ENCODE measurements at places on chromosomes 13 and 19.

GRCh38 chr19:33298146-33298911 is 4.0 kb downstream of the CEBPA start:
- DNase-seq, result no peak

DNA sequence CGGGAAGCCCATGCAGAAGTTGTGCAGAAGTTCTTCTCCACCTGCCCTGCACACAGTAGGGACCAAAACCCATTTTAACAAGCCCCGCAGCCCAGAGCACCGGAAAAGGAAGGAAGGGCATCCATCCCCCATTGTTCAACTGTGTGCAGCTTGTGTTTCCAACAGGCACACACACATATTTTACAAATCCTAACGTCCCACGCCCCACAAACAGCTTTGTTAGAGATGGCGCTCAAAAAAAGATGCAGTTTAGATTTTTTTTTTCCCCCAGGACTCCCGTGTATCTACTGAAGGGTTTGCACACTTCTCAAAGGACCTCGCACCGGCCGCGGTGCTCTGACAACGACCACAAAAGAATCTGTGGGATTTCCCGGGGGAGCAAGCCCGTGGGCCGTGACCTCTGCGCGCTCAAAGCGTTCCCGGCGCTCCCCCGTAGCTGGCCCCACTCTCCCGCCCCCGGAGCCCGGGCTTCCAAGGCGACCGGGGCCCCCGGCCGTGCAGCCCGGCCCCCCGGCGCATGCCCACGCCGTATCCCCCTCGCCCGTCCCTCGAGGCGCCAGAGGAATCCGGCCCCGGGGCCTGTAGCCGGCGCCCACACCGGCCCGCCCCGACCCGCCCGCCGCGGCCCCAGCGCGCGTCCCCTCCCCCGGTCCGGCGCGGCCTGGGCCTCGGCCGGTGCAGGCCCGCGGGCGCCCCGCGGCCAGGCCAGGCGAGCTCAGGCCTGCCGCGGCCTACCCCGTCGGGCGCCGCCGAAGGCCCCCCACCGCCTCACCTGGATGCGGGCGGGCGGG is 523 bp downstream of the ELAVL1 start:
- peak; percentile 27 for DNase-seq

DNA sequence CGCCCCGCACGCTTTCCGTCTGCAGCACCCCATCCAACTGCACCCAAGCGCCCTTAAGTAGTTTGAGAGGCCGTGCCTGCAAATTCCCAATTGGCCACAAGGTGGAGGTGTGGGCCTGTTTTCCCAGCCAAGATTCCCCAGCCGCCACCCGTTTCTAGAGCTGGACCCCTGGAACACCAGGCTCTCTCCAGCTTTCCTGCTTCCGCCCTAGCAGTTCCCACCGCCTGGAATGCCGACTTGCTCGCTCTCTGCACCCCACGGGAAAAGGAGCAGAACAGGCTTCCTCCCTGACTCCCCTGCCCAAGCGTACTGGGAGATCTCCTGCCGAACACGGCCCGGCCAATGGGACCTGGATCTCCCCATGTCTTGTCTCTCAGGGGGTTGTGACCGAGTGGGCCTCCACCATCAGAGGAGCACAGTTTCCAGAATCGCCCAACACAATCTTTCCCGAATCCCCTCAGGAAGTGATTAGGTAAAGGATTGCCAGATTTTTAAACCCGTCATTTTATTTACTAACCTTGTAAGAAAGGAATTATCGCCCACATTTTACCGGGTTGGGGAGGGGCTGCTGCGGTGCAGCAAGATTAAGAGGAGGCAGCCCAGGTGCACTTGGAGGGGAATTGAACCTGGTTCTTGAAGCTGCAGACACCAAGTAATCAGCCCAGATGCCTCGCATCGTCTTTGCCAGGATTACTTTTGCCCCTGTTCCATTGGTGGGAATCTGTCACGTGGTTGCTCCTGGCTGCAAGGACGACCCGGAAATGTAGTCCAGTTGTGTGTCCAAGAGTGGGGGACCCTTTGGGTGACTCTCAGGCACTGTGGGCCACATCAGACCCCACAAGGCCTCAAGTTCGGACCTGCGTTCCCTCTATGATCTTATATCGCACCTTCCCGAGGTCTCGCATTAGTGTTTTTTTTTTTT is 3.5 kb upstream of the NAPSA start:
- peak; percentile 87 for DNase-seq

GRCh38 chr19:41792513-41793413 is 3.6 kb upstream of the CEACAM3 start:
- peak; percentile 59 for DNase-seq

GRCh38 chr19:21603431-21604231 is 98.2 kb downstream of the ZNF429 start:
- no peak for DNase-seq

GRCh38 chr13:91241221-91241933 is 106.1 kb upstream of the MIR17HG start:
- no peak for DNase-seq

DNA sequence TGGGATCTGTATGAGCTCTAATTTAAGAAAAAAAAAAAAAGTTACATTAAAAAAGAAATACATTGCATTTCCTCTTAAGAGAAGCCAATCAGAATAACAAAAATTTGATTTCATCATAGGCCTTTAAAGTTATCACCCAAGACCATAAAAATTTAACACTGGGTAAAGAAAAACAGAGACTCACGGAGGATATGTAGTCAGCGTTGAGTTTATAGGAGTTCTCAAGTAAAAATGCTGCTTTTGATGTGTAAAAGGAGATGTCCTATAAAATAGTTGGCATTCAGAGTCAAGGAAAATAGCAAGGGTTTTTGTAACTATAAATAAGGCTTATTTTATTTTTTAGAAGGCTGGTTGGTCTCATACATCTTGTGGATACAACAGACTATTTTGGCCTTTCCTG is 191.1 kb downstream of the EFNB2 start:
- DNase-seq, result no peak

Measured in AG10803 (cell line).